ENCODE measurements at places on chromosomes 7 and 10.

DNA sequence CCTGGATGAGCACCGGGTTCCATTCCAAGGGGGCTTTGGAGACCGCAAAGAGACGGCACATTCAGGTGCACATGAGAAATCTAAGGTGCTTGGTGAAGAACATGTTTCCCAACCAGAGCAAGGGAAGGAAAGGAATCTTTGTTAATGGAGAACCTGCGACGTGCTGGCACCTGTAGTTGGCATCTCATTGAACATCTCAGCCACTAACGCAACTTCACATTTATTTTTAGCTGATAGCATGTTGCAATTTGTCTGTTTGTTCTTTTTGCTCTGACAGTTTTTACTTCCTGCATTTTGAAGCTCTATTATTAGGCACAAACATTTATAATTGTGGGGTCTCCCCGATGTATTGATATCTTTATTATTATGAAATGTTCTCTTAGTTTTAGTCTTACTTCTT is 316.7 kb downstream of the TCERG1L start:
- no peak for DNase-seq

DNA sequence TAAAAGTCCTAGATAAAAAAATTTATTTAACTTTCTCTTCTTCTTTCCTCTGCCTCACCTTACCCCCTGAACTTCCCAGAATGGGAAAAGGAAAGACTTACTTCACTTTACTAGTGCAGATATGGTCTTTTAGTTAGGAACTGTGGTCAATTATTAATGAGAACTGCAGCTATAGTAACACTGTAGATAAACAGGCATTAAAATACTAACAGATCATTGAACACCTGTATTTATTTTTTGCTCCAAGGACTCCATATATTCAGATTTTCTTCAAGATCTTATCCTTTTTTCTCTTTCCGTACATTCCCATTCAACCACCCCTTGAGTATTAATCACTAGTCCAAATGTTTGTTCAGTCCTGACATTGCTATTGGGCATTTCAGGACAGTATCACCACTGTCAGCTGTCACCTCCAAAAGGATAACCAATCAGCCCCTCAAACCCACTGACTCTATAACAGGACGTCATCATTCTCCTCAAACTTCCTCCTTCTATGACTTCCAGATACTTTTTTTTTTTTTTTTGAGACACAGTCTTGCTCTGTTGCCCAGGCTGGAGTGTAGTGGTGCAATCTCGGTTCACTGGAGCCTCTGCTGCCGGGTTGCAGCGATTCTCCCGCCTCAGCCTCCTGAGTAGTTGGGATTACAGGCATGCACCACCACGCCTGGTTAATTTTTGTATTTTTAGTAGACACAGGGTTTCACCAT is 4.2 kb downstream of the CPVL start:
- DNase-seq = no peak

- DNase-seq = no peak
Measured at GRCh38 chr7:43872406-43873110, 3.2 kb upstream of the MRPS24 start.

DNA sequence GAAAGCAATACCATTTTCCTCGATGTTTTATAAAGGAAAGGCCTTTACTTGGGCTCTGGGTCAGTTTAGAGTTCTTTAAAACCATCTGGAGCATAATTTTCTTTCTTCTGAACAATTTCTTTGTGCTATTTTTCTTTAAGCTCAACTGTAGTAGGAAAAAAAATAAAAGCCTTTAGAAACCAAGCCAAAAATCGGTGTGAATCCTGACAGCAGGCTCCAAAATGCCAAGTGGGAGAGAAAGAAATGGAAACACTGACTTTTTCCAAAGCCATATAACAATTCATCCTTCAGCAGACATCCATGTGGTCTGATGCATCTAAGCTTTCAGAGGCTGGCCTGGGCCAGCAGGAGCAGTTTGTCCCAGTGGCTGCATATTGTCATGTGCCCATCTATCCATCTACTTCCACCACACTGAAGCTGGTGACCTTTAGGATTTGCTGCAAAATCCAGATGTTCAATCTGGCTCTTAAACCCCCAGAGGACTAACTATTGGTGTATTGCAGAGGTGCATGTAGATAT is 23.0 kb upstream of the ITPRID1 start:
- DNase-seq = no peak

- DNase-seq = no peak
Measured at GRCh38 chr7:90877201-90877600, 281.1 kb downstream of the CDK14 start.

DNA sequence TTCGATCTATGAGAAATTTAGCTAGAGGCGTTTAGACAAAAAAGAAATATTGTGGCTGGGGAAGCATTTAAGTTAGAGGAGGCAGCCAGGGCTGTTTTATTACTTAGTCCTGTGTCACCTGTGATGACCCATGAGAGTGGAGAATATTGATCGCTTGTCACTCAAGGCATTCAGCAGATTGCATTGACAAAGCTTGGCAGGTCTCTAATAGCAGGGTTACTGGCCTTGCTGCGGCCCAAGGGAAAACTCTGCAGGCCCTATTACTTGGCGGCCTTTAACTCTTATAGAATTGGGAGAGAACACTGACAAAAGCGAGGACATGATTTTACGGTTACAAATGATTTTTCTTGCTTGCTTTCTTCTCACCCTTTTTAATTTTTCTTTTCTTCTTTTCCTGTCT is 473.5 kb downstream of the AUTS2 start:
- no peak for DNase-seq

DNA sequence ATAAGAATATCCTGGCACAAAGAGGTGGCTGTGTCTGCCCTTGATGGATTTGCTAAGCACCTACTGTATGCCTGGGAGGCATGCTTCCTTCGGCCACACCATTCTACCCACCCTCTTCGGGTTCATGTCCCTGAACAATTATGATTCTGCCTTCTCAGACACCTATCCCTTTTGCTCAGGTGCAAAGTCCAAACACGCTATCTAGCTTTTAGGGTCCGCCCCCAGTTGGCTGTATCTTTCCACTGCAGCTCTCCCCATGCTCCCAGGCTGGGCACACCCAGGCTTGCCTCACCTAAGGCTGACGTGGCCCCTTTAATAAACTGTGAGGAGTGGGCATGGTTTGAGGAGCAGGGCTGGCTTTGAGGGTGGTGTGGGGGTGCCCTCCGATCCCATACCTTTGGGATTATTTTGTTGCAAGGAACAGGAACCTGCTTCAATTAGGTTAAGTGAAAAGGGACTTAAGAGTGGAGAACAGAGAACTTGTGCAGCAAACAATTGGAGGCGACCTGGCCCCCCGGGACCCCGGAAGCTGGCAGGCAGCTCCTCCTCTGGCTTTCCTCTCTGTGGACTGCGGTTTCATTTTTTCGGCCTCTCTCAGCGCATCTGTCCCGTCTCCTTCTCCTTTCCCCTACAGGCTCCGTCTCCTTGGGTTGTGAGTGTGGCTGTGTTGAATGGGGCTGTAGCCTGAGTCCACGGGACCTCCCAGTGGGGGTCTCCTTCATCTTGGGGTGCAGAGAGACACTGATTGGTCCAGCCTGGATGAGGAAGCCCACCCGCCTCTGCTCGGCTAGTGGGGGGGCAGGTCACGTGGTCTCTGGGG is 3.8 kb downstream of the CLIP2 start:
- no peak for DNase-seq

GRCh38 chr10:25698638-25699037 is 235.4 kb upstream of the MYO3A start:
- no peak for DNase-seq

- DNase-seq = no peak
Measured at GRCh38 chr10:43415544-43415943, 6.6 kb upstream of the HNRNPF start.

- DNase-seq = no peak
Measured at GRCh38 chr7:4399596-4399995, 282.5 kb upstream of the FOXK1 start.

GRCh38 chr7:108736221-108736891 is 166.7 kb downstream of the DNAJB9 start:
- DNase-seq = no peak

- DNase-seq = peak; percentile 23
Measured at GRCh38 chr7:125506331-125506730, 576.7 kb upstream of the POT1 start.

- no peak for DNase-seq
Measured at GRCh38 chr10:95543459-95543858, 17.7 kb downstream of the SORBS1 start.

GRCh38 chr7:150994838-150995510 is 4.2 kb downstream of the NOS3 start:
- no peak for DNase-seq

GRCh38 chr10:114206902-114207301 is 27.7 kb downstream of the TDRD1 start:
- no peak for DNase-seq

- no peak for DNase-seq
Measured at GRCh38 chr10:78959217-78959923, 109.4 kb upstream of the ZMIZ1 start.

DNA sequence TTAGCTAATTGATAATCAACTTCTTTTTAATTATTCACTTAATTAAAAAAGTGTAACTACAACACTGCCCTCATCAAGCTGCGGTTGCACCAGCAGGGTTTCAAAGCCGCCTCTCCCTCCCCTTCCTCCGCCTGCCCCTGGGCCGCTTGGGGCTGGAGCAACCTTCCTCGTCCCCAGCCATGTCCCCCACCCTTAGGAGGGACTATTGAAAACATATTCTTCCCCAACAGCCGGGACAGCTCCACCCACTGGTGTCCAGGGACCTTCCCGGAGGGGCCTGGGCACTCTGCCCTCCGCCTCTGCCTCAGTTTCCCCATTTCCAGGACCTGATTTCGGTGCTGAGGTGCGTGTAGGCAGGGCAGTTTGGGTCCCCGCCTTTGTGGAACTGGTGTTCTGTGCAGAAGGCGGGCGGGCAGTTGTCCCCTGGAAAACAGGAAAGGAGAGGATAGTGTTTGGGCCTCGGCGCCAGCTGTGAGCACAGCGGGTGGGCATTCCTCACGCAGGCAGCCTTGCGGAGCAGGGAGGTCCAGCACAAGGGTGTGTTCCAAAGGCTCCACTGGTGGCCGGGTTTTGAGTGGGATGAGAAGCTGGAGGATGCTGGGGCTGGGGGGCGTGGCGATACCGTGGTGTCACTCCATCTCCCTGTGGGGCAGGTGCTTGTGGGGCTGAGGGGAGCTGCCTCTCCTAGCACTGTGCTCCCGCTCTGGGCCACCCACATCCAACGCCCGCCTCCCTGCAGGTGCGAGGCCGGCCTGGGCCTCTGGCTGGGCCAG is 15.7 kb downstream of the UNCX start:
- DNase-seq = peak; percentile 65

GRCh38 chr10:115093286-115093775 is at the start of gene ATRNL1:
Gene ATRNL1, plus strand, starts transcription at chr10:115093365. Its CDS starts 386 bp downstream, at chr10:115093751.
- peak; percentile 67 for DNase-seq

DNA sequence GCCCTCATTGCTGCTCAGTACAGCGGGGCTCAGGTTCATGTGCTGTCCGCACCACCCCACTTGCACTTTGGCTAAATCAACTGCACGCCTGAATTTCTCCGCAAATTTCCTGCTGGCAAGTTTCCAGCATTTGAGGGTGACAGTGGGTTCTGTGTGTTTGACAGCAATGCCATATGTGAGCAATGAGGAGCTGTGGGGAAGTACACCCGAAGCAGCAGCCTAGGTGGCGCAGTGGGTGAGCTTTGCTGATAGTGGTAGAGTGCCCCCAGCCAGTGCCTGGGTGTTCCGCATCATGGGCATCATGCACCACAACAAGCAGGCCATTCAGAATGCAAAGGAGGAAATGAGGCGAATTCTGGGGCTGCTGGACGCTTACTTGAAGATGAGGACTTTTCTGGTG is 103.9 kb upstream of the POT1 start:
- DNase-seq = peak; percentile 24

DNA sequence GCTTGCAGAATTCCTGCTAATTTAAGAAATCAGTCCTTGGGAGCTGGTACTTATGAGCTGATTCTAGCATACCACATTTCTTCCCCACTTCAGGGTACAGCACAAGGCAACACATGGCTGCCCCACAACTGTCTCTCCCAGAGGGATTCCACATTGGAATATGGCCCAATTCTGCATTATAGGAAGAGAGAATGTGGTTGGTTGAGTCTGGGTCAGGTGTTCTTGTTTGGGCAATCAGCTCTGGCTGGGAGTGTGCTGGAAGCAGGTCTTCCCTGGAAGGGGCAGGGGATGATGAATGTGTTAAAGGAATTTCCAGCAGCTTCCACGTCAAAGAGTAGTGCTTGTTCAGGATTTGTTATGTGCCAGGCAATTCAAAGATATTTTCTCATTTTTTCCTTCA is 95.7 kb downstream of the BUB3 start:
- no peak for DNase-seq
